H4 (cell line): ENCODE measurements at places on chromosomes 7 and 10. TPM values are rescaled to one million over a fixed set of nuclear protein-coding genes. Genes with fewer than 3 reads are reported as not detected.

AGR2 gene
- total RNA-seq = not detected in 2 replicates

TMEM130 gene
- total RNA-seq = 1.2 and 2.5 TPM in 2 replicates

ASB13 gene
- total RNA-seq = 9.1 and 11.3 TPM in 2 replicates

SEMA3C gene
- 135 and 150 TPM in 2 replicates for total RNA-seq

SPAM1 gene
- total RNA-seq = not detected in 2 replicates
